ENCODE measurements at places on chromosomes 5 and 9.

DNA sequence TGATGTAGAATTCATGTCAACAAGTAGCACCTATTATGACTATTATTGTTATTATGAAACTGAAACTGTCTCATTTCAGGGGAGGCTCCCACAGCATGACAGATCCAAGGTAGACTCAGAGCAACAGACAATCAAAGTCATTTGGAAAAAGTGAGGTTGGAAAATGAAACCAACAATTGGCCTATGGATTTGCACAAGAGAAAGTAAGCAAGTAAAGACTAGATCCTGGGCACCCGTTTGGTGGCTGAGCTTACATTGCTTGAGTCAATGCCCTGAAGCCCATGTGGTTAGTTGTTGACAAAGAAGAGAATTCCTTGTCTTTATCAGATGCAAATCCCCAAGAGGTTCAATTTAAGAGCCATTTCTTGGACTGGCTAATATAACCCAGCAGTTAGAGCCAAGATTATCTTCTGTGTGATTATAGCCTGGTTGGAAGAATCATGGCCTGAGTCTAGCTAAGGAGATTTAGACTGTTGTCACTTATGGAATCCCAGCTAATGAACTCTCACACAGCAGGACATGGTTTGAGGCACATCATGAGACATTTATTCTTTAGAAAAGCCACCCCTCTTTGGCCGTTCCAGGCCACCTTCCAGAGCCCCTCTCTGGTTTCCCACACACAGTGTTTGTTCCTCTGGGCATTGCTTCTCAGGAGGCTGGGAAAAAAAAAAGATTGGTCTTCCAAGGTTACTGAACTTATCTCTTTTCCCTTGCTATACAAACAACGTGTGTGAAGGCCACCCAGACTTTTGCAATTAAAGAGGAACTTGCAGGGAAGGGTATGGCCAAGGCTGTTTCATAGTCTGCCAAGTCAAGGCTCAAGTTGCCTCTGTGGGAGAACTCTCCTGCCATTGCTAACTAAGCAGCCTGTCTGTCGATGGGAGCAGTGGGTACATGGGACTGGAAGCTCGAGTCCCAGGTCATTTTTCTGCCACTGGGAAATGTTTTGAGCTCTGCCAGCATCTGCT, 399.5 kb downstream of the ENC1 start:
- DNase-seq: no peak

DNA sequence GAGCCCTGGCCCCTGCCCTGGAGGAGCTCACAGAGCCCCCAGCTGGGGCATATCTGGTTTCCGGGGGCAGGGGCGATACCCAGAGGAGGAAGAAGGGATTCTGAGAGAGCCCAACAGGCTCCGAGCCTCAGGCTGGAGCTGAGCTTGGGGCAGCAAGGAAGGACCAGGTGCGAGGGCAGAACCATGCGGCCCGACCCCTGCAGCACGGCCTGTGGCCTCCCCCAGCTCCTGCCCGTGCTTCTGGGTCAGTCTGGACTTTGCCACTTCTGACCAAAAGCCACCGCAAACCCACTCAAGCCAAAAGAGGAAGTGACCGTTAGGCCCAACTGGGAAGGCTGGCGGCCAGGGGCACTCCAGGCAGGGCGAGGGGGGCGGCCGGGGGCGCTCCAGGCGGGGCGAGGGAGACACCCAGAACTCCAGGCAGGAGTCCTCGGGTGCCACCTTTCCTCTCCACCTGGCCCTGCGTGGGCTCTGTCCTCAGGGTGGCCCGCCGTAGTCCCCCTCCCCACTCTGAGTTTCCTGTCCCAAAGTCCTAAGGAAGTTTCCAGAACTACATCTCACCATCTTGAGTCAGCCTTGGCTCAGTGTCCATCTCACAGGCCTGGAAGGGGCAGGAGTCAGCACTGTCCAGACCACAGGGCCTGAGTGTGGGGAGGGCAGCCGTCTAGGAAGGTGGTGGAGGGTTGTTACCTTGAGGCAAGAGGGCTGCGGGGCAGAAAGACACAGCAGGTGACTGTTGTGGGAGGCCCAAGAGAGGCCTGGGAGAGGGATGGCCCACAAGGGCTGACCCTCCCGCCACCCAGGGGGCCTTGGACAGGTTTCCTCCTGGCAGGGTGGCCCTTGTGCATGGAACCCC, 946 bp upstream of the LTC4S start:
- no peak for DNase-seq

- DNase-seq: no peak
Measured at GRCh38 chr5:135642488-135642870, 63.7 kb upstream of the CXCL14 start.

- no peak for DNase-seq
Measured at GRCh38 chr9:4541856-4542255, 51.6 kb downstream of the SLC1A1 start.

- no peak for DNase-seq
Measured at GRCh38 chr5:171893290-171893886, 107.8 kb downstream of the SMIM23 start.

DNA sequence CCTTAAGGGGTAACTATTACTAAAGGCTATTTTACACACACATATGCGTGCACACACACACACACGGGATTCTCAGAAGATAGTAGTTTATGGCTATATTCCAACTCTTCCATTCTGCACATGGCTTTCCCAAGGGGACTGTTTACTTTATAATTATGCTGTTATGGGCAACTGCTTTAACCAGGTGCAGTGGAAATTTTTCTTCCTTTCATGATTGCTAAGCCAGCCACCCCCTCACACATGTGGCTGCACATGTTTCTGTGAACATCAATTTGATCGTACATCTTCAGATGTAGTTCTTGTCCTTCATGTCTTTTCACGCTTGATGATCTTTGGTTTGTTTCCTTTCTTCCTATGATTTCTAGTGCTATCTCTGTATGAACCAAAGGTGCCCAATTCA, 37.0 kb downstream of the MRPS30 start:
- DNase-seq: no peak

- DNase-seq: no peak
Measured at GRCh38 chr9:28892538-28892937, 1319.3 kb upstream of the C9orf72 start.

All from activated T-helper 1 cell treated with Interleukin-2 at 50 U/mL for 16 hours (primary cell).